Pericardium fibroblast (primary cell): ENCODE measurements at places on chromosomes 2 and 18. TPM values are rescaled to one million over a fixed set of nuclear protein-coding genes. Genes with fewer than 3 reads are reported as not detected.

FOXD4L1 gene
- not detected in 2 replicates for total RNA-seq

ARHGAP15 gene
- total RNA-seq, result not detected in 2 replicates

SERPINB3 gene
- total RNA-seq, result not detected in 2 replicates

CHPF gene
- 371 and 527 TPM in 2 replicates for total RNA-seq

THSD7B gene
- 0.17 TPM in 1 of 2 replicates, not detected in the other for total RNA-seq

VWA3B gene
- not detected in 2 replicates for total RNA-seq

RAD51AP2 gene
- not detected in 2 replicates for total RNA-seq

LHCGR gene
- not detected in 2 replicates for total RNA-seq

GTF2A1L gene
- 1.2 and 3.0 TPM in 2 replicates for total RNA-seq

CPLX4 gene
- total RNA-seq, result not detected in 2 replicates

MLPH gene
- 11.7 and 23.2 TPM in 2 replicates for total RNA-seq

CELF4 gene
- 2.5 TPM in 1 of 2 replicates, not detected in the other for total RNA-seq

ATG16L1 gene
- total RNA-seq, result 15.5 and 15.7 TPM in 2 replicates

ZNF521 gene
- total RNA-seq, result 13.5 and 20.2 TPM in 2 replicates

CCDC102B gene
- 4.8 and 5.8 TPM in 2 replicates for total RNA-seq

CXCR4 gene
- total RNA-seq, result 0.47 and 8.1 TPM in 2 replicates

DNAH7 gene
- total RNA-seq, result 0.09 and 0.35 TPM in 2 replicates
